Activated CD4-positive, alpha-beta T cell treated with anti-CD3 and anti-CD28 coated beads, Interleukin-2, amount 50 U/mL, for 4 hours (primary cell): ENCODE measurements at places on chromosomes 6 and 20.

DNA sequence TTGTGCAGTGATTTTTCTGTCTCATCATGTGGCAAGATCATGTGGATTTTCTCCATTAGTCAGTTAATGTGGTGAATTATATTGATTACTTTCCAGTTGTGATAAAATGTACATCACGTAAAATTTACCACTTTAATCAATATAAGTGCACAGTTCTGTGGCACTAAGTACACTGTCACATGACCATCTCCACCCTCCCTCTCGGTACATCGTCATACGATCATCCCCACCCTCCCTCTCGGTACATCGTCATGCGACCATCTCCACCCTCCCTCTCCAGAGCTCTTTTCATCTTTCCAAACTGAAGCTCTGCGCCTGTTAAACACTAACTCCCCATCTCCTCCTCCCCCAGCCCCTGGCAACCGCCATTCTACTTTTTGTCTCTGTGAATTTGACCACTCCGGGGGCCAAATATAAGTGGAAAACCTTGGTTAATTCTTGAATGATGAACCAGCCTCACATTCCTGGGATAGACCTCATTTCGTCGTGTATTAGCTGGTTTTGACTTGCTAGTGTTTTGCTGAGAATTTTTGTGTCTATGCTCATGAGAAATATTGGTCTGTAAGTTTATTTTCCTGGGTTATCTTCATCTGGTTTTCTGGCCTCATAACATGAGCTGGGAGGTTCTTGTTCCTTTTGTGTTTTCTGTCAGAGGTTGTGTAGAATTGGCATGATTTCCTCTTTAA is 10.8 kb downstream of the NTSR1 start:
- no peak for DNase-seq

DNA sequence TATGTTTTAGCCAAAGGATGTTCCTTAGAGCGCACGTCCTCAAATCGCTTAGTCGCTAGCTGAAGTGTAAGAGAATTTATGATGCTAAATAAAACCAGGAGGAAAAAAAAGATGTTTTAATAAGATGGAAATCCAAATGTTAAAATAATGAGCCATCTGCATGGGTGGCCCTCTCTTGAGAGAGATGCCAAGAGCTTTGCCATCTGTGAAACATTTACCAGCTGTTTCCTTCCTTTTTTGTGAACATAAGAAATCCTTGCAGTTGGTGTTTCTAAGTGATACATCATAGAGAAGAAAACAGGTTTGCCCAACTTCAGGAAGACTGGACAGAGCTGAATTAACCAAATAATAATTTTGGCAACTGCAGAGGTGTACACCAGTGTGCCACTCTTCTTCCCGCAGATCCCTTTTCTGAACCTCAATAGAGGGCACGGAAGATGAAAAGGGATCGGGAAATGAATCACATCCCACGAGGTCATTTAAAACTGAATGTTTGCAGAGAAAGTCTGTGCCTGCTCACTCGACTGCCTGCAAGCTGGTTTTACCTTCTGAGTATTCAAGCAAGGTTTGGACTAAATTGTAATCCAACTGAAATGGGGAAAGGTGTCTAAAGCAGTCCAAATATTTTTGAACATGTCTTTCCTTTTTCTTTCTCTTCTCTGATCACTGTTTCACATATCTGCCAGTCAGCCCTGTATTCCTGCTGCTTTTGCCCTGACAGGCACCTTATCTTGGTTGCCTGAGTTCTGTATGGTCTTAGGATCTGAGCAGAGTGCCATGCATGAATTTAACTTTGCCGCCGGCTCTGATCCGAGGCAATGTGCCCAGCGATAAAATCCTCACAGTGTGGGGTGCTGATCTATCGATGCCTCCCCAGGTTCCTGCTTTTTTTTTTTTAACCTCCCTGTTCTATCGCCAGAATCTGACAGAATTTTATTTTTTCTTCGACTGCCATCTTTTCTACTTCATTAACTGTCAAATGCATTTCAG is 35.5 kb upstream of the TSHZ2 start:
- DNase-seq: no peak

- no peak for DNase-seq
Observed at GRCh38 chr6:159691963-159692287, 1.1 kb downstream of the SOD2 start.

DNA sequence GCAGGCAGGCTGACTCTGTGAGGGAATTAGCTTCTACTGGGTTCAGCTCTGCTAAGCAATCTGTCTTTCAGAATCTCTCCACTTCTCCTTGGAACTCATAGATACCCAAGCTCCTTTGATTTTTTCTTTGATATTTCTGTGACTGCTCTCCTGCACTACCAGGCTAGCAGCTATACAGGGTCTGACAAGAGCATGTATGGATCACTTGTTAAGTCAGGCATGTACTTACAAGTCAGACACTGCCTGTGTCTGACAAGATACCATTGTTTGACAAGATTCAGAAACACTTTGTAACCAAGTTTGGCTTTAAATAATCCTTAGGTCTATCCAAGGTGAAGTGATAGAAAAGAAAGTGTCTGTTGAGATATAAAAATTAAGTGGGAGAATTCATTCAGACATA is 79.5 kb downstream of the SESN1 start:
- DNase-seq: no peak

DNA sequence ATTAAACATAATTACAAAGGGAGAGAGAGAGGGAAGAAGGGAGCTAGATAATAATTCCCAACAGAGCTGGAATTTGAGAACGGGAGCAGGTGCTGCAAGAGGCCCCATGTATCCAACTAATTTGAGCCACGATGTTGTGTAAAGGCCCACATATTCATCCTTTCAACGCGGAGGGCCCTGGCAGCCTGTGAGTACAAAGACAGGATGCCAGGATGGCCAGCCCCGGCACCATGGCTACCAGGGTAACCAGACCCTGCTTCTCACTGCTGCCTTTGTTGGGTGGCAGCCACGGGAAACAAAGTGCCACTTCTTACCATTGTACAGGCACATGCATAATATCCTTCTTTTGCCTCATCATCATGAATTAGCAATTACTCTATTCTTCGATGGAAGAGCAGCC is 492.0 kb upstream of the NRSN1 start:
- DNase-seq: no peak

GRCh38 chr6:44275271-44275748 is 5.1 kb downstream of the TMEM151B start:
- no peak for DNase-seq
